ENCODE measurements at places on chromosomes 11 and 22.
A peak's percentile ranks its signal among the peaks of the same experiment; 100 is the strongest.

GRCh38 chr11:83285151-83285770 is 906 bp downstream of the CCDC90B start:
- no peak for DNase-seq

GRCh38 chr11:62024936-62025486 is 57.6 kb upstream of the FTH1 start:
- DNase-seq, result no peak

DNA sequence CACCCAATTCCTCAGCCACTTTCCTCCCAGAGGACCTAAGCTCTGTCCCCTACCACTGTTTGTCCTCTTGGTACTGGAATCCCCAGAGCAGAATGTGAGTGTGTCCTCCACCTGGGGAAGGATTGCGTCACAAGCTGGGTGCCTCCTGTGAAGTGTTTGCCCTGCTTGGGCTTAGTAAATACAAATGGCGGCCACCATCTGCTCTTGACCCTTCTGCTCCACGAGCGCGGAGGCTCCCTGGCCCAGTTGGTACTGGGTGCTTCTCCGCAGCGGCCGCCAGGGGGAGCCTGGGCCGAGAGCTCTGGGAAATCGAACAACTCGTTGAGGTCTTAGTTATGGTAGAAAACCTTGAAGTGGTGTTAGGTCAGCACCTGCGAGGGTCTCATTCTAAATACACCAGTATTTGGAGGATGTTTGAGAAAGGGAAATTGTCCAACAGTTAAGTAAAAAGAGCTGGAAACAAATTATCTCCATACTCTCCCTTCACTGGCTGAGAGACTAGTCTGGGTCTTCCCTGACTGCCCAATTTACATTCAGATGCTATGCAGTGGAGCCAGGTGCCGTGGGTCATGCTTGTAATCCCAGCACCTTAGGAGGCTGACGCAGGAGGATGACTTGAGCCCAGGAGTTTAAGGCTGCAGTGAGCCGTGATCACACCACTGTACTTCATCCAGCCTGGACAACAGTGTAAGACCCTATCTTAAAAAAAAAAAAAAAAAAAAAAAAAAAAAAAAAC is 74.6 kb upstream of the TEAD1 start:
- DNase-seq, result no peak

GRCh38 chr11:35722641-35723040 is 60.1 kb downstream of the TRIM44 start:
- DNase-seq, result no peak

DNA sequence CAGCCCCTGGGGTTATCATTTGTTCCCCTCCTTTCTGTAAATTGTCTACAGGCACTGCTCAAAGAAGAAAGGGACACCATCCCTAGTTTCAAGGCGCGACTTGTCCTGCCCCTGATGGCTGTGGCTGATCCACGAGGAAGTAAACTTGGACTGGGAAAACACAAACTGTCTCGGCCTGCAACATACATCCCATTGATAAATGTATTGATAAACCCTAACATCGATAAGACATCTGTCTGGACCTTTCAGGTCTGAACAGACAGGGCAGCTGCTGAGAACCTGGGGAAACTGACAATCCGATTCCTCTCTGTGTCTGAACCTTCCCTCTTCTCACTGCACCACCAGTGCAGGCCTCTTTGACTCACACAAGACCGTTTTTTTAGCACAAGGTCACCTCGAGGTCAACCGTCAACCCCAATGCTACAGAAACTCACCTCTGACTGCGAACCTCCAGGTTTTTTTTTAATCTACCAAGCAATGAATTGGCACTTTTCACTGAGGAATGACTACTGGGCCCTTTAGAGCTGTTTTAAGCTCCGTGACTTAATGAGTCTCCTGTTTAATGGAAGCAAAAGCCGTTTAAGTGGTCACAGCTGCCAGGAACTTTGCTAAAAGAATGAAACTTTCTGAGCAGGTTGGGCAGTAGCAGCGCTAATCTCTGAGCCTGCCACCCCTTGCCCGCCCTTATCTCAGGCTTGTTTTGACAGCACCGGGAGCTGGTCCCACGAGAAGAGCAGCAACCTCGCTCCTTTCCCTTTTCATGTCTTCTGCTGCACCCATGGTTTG is 203.8 kb upstream of the TMEM45B start:
- DNase-seq, result no peak

DNA sequence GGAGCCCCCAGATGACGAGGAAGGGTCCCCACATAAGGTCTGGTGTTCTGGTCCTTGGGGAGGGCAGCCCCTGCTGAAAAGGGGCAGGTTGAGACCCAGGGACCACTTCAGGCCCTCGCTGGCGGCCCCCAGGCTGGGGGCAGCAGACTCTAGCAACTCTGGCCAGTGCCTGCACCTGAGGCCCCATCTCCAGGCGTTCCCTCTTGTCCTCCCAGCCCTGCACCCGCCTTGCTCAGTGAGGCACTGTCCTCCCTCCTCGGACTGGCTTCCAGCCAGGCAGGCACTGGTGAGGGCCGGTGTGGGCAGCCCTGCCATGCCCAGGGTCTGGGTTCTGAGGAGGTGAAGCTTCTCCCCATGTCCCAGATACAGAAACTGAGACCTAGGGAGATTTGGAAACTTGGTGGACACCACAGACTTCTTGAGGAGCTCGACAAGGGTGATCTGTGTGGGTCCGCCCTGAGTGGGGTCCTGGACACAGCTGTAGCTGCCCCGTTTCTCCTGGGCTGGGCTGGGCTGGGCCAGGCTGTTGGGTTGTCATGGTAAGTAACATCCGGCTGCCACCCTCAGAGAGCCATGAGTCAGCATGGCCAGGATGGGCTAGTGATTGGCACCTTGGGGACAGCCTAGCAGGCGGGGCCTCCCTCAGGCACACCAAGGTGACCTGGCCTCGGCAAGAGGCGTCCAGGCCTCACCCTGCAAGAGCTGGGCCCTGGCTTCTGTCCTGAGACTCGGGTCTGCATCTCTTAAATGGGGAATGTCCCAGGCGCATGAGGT is 11.1 kb upstream of the PHLDA2 start:
- DNase-seq, result no peak

DNA sequence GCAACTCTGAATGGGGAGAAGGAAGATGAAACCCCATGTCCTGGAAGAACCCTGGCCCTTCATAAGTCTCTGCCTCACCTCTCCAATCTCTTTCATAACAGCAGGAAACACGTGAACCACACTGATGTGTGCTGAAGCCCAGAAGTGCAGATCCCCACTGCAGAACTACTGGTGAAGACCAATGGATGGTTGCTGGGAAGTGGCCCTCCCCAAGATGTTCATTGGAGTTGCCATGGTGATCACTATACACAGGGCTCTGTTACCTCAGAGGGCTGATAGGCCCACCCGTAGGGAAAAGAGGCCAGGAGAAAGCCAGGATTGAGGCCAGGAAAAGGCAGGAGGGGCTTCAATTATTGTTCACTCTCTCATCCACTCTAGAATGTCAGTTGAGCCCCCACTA is 11.6 kb downstream of the TST start:
- DNase-seq, result no peak

DNA sequence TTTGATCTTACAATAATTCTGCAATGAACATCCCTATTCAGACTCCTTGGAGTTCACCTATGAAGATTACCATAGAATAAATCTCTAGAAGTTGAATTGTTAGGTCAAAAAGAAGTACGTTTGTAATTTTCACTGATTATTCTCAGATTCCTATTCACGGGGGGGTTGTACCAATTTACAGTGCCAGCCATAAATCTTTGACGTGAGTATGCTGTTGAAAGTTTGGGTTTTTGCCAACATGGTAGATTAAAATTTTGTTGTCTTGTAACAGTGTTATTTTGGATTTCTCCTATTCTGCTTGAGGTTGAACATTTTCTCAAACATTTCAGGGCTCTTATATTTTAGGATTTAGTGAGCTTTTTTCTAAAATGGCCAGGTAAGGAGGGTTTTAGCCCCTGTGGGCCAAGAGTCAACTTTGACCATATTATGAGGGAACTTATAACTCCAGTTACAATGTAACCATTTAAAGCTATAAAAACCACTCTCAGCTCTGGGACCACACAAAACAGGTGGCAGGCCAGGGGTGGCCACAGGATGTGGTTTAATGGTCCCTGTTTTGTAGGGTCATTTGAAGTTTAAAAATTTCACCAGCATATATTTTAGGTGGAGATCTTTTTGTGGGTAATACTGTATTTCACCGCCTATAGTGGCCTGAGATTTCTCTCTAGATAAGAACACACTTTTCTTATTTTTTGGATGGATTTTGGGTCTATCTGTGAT is 25.8 kb downstream of the GGTLC2 start:
- no peak for DNase-seq

DNA sequence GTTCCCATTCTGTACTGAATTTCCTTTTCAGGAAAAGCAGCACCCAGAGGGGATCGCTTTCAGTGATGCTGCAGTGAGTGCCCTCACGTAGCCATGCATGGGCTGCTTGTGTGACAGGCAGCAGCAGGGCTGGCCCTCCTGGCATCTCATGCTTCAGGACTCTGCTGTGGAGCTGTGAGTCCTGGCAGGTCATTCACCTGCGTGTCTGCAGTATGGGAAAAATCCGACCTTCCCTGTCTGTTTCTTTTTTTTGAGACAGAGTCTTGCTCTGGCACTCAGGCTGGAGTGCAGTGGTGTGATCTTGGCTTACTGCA is 13.4 kb downstream of the GLB1L2 start:
- DNase-seq, result no peak

GRCh38 chr11:109112821-109113280 is 309.1 kb upstream of the C11orf87 start:
- no peak for DNase-seq

- no peak for DNase-seq
Observed at GRCh38 chr22:22812031-22812905, 75.3 kb upstream of the IGLL5 start.

DNA sequence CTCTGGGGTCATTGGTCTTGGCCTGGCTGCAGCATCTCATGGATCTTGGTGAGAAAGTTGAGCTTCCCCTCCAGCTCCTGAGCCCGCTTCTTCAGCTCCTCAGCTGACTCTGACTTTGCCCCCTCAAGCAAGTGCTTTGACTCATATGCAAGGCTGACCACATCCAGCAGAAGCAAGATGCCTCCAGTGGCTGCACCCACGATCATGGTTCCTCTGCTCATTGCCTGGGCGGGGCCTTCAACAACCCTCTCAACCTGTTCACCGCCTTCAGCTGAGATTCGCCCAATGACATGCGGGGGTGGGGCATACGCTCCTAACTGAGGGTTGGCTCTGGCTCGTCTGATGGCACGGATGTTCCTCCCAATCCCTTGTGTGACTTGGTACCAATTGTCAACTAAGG is 11.9 kb downstream of the APOL2 start:
- DNase-seq, result no peak

- DNase-seq, result peak; percentile 20
Observed at GRCh38 chr22:30169002-30169401, 77.6 kb downstream of the LIF start.

GRCh38 chr11:107741044-107741823 is 29.4 kb upstream of the SLN start:
- DNase-seq, result no peak

- no peak for DNase-seq
Observed at GRCh38 chr11:3090096-3090901, 33.1 kb upstream of the CARS1 start.

DNA sequence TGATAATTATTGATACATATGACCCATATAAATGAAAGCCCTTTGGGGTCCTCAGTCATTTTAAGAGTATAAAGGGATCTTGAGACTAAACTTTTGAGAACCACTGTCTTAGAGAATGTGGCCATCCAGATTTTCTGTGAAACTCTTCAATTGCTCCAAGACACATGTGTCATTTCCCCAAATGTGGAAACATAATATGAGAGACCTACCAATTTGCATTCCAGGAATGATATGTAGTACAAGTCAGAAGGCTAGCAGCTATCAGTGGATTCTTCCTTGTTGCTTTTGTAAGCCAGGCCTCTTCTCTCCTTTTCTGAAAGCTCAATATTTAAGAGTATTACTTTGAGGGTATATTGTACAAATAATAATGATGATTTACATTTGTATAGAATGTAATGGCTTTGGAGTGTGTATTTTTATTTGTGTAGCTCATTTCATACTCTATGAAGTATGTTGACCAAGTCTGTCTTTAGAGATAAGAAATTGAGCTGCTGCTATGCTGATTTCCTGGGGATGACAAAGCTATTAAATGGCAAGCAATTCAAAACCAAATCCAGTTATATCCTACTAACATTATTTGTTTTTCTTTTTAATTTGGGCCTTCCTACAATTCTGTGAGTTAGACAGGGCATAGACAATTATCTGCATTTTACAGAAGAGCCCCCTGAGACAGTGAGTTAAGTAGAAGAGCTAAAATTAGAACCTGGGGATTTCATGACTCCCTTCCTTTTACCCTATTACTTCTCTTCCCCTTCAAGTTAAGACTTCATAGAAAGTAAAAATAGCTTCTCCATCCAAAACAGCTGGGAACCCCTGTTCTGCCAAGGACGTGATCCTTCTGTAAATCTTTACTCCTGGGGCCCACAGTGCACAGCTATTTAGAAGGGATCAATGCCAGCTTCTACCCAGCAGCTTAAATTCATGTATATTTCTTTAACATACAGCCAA is 131.9 kb downstream of the WNT11 start:
- no peak for DNase-seq

GRCh38 chr11:44034639-44035038 is 13.1 kb upstream of the ACCSL start:
- no peak for DNase-seq

DNA sequence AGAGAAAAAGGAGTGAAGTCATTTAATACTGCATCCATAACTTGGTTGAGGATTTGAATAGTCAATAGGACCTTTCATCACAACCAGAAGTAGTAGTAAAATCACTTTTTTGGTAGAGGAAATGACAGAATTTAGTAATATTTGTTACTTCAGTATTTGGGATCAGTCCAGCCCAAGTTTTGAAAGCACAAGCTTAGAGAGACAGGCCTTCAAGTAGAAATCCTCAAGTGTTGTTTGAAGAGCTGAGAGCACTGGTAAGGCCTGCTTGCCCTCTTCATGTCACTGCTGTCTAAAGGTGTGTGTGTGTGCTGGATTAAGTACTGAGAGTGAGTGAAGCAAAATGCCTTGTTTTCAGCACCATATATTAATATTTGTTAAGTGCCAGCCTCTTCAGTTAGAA is 137.3 kb downstream of the WNT11 start:
- DNase-seq, result no peak

GRCh38 chr11:44548032-44548695 is 17.3 kb upstream of the CD82 start:
- DNase-seq, result no peak

GRCh38 chr22:38614332-38615063 is 41.7 kb downstream of the FAM227A start:
- no peak for DNase-seq

DNA sequence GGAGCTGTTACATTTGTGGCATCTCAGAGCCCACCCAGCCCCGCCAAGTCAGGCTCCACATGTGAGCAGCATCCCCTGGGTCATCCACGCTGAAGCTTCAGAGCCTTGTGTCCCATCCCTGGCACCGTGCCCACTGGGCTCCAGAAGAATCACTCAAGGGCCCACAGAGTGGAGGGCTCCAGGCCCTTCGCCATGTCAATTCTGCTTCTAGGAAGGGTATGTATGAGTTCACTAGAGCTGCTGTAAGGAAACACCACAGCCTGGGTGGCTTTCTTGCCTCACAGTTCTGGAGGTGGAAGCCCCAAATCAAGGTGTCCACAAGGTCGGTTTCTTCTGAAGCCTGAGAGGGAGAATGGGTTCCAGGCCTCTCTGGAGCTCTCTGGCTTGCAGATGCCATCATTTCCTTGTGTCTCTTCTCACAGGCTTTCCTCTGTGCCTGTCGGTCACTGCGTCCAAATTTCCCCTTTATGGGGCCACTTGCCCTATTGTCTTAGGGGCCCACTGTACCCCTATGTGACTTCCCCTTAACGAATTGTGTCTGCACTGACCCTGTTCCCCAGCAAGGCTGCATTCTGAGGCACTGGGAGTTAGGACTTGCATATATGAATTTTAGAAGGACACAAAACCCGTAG is 1476.0 kb downstream of the TBC1D22A start:
- no peak for DNase-seq
